ENCODE measurements at places on chromosomes 2 and 18. TPM values are rescaled to one million over a fixed set of nuclear protein-coding genes. Genes with fewer than 3 reads are reported as not detected.

GRCh38 chr2:129376426-129377077 is 602.9 kb upstream of the RAB6C start:
- no peak for DNase-seq

DNA sequence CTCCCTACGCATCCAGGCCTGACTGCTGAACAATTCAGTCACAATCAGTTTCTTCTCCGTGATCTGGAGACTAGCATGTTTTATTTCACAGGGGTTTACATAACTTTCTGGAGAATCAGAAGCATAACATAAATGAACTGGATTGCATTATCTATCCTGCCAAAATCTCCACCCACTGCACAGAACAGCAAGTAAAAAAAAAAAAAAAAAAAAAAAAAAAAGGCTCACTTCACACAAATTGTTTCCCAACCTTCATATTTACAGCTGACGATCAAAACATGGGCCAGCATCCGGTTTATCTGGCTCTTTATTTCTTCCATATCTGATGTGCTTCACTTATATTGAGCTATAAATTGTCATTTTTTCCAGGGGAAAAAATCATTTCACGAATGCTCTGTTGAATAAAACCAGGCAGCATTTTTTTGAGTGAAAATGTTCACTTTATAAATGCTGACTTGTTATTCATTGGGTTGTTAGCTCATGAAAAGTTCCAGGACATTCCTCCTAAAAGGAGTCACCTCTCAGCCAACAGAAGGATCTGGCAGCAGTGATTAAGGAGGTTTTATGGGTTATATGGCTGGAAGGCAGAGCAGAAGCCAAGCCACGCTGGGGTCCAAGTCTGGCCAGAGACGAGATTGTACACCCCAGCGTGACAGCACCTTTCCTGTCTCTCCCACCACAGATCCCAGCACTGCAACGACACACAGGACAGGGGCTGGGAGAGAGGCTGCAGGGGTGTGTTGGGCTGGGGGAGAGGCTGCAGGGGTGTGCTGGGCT is 51.2 kb upstream of the GLI2 start:
- no peak for DNase-seq

DNA sequence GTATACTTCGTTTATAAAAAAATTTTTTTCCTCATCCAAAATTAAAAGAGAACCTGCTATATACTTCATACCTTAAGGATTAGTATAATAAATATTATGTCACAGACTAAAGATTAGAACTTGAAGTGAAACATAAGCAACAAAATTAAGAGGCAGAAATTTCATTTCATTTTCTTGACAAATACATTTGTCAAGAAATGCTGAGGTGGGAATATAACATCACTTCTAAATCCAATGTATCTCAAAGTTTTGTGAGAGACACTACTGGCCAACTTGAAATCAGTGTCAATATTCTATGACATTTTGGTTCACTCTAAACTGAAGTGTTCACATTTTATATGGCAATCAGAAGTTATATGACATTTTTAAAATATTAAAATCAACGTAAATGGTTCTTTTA is 43.8 kb downstream of the SCRN3 start:
- no peak for DNase-seq

DNA sequence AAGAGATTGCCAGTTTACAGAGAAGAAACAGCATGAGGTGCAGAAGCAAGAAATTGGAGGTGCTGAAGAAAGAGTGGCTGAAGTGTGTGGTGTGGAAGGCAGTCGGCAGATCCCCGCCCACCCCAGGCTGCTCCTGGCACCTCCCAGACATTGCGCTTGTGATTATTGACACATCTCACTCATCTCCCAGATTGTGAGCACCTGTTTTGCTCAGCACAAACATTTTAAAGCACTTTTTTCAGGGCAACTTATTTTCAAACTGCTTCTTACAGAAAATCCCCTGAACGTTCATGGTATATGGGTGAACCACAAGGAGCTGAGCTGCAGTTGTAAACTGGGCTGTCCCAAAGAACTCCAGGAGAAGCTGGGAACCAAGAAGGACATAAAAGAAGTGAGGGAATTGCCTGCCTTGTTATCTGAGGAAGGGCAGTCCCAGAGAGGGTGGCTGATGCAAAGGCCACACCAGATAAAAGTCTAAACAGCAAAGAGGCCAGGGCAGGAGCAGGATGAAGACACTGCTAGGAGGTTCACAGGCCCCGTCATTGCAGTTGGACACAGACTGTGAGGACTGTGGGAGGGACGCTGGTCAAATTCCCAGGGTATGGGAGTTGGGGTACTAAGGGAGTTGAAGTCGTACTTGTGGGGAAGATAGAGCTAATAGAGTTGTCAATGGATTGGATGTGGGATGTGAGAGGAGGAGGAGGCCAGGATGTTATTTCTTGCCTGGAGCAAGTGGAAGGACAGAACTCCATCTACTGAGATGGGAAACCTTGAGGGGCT is 65.1 kb downstream of the INPP4A start:
- DNase-seq, result no peak

TGFA gene
- 9.2 TPM for total RNA-seq

EDAR gene
- not detected for total RNA-seq

RGPD3 gene
- total RNA-seq, result 2.1 TPM

BOLL gene
- total RNA-seq, result not detected

Measured in upper lobe of left lung (tissue), 6 donors.